Stimulated activated CD4-positive, alpha-beta T cell treated with anti-CD3 and anti-CD28 coated beads, Interleukin-1b, Interleukin-23, amount 100 ng/mL, for 4 hours (primary cell): ENCODE measurements at places on chromosomes 7 and 10.

DNA sequence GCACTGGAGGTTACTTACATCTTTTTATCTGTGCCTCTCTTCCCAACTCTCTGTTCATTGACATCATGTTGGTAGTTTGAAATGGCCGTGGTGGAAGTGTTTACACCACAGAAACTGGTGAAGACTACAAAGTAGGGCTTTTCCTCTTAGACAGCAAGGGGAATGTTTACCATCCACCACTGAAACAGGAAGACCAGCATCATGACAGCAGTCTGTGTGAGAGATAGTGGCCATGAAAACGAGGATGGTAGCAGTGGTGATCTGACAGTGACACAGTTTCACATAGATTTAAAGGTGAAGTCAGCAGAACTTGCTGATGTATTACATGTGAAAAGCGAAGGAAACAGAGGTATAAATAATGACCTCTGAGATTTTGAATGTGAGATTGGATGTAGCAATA, 115.7 kb downstream of the CCDC71L start:
- no peak for DNase-seq

- no peak for DNase-seq
Measured at GRCh38 chr7:94050046-94050445, 45.9 kb upstream of the BET1 start.

- DNase-seq, result no peak
Measured at GRCh38 chr10:3365630-3366029, 193.0 kb upstream of the PITRM1 start.

DNA sequence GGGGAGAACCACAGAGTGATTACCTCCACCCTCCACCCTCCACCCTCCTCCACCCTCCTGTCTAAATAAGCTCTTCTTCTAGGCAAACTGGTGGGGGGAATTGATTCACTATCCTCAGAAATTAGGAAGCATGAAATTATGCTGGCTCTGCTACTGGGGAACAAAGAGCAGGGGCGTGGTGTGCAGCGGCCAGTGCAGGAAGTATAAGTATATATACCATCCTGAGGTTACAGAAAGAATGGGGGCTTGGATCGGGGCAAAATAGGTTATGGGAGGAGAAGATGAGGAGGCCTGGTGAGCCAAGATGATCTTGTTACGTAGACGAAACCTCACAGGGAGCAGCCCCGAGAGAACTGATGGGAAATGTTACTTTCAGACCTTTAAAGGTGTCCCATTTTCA, 49.1 kb downstream of the SYPL1 start:
- no peak for DNase-seq

- DNase-seq, result no peak
Measured at GRCh38 chr7:94559972-94560371, 50.4 kb downstream of the CASD1 start.

DNA sequence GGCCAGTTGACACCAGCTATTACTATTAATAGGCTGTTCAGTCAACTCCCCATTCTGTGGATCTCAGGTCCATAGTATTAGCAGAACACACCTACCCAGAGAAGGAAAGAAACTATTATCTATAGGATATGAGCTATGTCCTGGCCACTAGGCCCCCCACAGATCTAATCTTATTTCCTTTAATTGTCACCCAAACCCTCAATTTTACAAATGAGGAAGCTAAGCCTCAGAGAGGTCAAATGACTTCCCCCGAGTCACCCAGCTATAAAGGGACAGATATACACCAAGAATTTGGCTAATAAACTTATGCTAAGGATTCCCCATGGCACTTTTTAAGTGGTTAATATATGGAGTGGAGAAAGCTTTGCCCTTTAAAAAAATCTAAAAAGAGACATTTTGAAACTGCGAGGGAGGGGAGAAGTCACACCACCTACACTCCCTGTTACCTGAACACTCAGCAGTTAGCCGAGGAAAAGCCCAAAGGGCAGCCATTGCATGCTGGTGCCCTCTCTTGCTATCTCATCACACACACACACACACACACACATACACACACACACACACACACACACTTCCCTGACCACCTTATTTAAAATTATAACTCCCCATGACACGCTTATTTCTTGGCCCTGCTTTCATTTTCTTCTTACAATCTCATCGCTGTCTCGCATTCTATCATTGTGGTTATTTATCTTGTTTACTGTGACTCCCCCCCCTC, 157.0 kb upstream of the ADO start:
- no peak for DNase-seq

GRCh38 chr7:130958846-130959245, 224.8 kb upstream of the KLF14 start:
- DNase-seq, result no peak

DNA sequence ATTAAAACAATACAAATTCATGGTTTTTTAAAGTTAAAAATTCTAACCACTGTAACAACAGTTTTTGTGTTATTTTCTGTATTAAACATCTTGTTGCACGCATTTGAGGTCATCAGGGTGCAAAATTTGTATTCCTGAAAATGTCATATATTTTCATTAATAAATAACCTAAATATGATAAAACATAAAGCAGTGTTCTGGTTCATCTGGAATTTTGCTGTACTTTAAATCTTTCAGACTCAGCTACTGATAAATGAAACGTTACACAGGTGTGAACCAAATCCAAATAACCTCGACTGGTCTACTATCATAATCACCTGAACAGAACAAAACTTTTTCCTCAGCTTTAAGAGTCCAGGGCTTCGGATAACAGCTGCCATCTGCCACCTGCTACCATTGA, 6.9 kb downstream of the IFIT2 start:
- no peak for DNase-seq

DNA sequence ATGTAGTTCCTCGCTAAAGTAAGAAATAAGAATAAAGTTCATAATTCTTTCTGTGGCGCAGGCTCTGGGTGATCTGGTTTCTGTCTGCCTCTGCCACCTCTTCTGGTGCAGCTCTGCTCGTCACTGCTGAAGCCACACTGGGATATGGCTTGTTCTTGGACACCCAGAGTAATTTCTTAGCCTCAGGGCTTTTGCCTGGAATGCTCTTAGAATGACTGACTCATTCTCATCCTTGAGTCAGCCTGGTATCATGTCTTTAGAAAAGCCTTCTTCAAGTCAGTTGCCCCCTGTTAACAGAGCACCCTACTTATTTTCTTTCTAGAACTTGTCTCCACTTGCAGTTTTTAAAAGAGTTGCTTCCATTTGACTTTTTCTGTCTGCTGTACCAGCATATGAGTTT, 2.0 kb downstream of the ZSCAN25 start:
- DNase-seq, result no peak

DNA sequence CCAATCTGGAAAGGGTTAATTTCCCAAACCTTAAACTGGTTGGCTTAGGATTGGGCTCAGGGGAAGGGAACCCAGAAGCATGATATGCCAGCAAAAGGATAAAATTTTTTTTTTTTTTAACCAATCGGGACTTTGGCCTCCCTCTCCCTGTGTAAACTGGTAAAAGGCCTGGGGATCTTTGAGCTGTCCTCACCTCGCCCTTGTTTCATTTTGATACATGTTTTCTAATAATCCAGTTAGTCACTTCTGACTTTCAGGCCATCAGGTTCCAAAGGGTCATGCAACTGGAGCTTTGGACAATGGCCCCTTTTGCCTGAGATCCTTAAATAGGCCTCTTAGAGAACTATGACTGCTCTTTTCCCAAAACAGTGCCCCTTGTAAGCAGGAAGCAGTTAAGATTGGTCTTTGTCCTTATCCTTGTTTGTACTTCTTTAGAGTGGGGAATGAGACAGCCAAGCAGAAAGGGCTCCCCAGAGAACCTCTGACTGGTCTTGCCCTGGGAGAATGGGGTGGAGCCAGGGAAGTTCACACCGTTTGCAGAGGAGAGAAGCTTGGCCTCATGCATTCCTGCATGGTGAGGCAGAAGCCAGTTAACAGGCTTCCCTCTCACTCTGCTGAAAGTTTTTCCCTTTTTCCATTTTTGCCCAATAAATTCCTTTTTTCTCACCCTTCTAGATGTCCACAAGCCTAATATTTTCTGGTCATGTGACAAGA, 424.2 kb upstream of the CNTNAP2 start:
- DNase-seq, result no peak

GRCh38 chr7:70097645-70098044, 499.4 kb downstream of the AUTS2 start:
- no peak for DNase-seq

GRCh38 chr7:94146408-94146807, 142.3 kb upstream of the BET1 start:
- DNase-seq, result no peak

GRCh38 chr7:137007001-137007694, 138.7 kb downstream of the CHRM2 start:
- DNase-seq, result no peak

- DNase-seq, result no peak
Measured at GRCh38 chr10:123599366-123599849, 66.7 kb upstream of the GPR26 start.

GRCh38 chr7:95919556-95919955, 147.2 kb downstream of the DYNC1I1 start:
- no peak for DNase-seq

- DNase-seq, result no peak
Measured at GRCh38 chr10:73591935-73592699, 975 bp upstream of the USP54 start.

DNA sequence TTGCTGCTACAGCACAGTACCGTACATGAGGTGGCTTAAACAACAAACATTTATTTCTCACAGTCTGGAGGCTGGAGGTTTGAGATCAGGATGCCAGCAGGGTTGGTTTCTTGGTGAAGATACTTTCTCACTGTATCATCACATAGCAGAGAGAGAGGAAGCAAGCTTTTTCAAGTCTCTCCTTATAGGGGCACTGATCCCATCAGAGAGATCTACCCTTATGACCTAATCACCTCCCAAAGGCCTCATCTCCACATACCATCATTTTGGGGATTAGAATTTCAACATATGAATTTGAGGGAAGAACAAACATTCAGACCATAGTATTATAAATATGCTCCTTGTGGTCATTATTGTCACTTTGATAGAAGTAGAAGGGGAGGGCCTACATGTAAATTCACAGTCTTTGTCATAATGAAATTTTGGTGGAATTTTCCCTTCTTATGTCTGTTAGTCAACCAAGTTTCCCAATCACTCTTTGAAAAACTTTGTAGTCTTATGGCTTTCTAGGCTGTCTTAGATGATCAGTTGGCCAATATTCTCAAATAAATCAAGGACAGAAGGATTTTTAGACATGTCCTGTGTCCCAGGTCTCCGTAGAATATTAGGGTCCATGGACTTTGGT, 606.2 kb downstream of the LRMDA start:
- DNase-seq, result no peak

- DNase-seq, result no peak
Measured at GRCh38 chr10:104622598-104623209, 18.4 kb upstream of the SORCS3 start.

- no peak for DNase-seq
Measured at GRCh38 chr7:24881623-24882022, 98.4 kb downstream of the OSBPL3 start.

- DNase-seq, result no peak
Measured at GRCh38 chr7:158106272-158106671, 481.4 kb downstream of the PTPRN2 start.

GRCh38 chr7:73852500-73852899, 8.5 kb upstream of the TMEM270 start:
- no peak for DNase-seq
